DMS 273 treated with DMSO at 0.1 percent for 48 hours (cell line): ENCODE measurements at places on chromosomes 4 and X.

DNA sequence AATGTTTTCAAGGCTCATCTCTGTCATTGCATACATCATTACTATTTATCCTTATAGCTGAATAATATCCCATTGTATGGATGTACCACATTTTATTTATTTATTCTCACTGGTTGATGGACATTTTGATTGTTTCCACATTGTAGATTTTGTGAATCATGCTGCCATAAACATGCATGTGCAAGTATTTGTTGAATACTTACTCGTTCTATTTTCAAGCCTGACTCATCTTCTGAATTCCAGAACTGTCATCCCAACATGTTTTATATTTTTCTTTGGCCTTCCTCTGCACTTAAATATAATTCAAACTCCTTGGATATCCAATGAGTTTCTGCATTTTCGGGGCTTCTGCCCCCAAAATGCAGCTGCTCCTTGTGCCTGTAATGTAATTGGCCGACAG, 77.6 kb downstream of the MXRA5 start:
- no peak for DNase-seq

- DNase-seq = no peak
Measured at GRCh38 chr4:185886832-185887524, 75.0 kb upstream of the SORBS2 start.

DNA sequence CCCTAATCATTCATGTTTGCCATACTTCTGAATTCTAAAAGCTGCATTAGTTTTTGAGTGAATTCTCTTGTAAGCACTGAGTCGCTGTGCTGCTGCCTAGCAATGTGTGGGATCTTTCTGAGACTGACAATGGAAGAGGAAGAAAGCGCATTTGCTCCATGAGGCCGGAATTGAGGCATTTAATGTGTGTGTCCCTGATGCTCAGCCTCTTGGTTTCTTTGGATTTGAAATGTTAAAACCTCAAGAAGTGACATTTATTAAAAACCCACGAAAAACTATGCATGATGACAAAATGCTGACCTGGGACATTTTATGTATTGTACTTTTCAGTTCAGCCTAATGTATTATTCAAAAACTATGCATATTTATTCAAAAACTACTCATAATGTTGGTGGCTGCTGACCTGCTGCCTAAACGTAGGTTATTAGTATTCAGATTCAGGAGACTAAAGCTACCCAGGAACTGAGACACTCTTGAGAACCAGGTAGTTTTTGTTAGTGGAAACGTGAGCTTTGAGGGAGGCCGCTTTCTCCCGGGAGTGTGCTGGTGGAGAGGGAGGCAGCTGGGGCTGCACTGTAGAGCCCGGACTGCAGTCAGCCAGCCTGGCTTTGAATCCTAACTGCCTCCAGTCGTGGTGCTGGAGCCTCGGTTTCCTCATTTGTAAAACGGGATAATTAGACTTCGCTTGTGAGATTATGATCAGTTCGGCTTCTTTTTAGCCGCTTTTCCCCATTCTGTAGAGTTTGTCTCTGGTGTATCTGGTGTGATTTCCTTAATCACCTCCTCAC, 11.3 kb downstream of the RGS12 start:
- no peak for DNase-seq

DNA sequence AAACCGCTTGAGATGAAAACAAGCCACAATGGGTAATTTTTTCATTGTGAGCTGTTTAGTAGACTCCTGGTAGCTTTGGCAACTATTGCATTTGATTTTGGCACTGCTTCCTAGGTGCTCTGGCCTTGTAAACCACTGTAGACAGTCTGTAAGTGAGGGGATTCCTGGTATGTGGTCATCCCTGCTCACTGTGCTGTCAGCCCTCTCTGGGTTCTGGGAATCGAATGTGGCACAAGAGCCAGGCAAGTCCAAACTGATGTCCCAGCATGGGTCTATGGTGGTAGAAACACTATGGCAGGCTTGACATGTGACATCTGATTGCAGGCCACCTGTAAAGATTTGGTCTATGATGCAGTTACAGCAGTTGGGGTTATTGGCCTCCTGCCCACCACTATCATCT, 2.5 kb downstream of the USP51 start:
- no peak for DNase-seq

DNA sequence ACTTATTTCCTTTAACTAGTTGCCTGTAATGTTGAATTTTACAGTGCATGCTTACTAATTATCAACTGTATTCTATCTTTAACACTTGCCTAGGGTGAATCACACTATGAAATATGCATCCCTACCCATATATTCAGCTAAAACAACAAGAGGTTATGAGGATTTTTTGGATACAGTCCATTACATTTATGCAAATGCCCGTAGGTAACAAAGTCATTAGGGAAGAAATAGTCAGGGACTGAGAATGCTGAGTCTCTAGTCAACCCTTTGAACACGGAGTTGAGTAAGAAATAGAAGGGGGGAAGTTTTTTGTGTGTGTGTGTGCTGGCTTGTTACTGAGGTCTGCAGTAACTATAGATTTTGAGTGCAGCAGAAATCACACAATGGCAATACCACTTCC, 26.1 kb upstream of the CBLL2 start:
- DNase-seq = no peak

DNA sequence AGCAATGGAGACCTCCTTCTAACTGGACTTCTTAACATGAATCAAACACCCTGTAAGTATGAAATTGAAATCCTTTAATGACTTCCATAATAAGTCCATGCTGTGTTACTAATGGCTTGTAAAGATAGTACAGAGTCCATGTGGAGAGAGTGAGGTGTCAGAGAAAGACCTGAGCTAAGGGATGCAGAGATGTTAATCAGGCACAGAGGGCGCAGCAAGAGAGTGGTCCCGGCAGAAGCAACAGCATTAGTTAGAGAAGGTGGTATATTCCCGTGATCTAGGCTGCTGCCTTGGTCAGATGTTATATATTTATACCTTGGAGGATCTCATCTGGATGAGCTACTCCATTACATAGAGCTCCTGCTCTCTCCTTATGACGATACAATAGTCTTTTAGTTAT, 295.3 kb downstream of the LDB2 start:
- DNase-seq = no peak

GRCh38 chrX:43655151-43656004, 721 bp upstream of the MAOA start:
- DNase-seq = no peak

- no peak for DNase-seq
Measured at GRCh38 chrX:23341452-23341851, 6.8 kb downstream of the PTCHD1 start.
